ENCODE measurements at places on chromosomes 3 and 15. TPM values are rescaled to one million over a fixed set of nuclear protein-coding genes. Genes with fewer than 3 reads are reported as not detected.

SPINK8 gene
- not detected for total RNA-seq

SNUPN gene
- 24.5 TPM for total RNA-seq

SERINC4 gene
- total RNA-seq: 0.23 TPM

BTLA gene
- 0.23 TPM for total RNA-seq

STIMATE gene
- total RNA-seq: 12.0 TPM

KBTBD13 gene
- not detected for total RNA-seq

TRIM71 gene
- total RNA-seq: 3.0 TPM

STXBP5L gene
- total RNA-seq: 23.8 TPM

CCDC39 gene
- total RNA-seq: 3.9 TPM

KLF13 gene
- 32.1 TPM for total RNA-seq

CHRNA5 gene
- 7.6 TPM for total RNA-seq

PDCD7 gene
- 22.1 TPM for total RNA-seq

IP6K1 gene
- total RNA-seq: 55.8 TPM

CHST13 gene
- total RNA-seq: 0.23 TPM

MIX23 gene
- 24.7 TPM for total RNA-seq

MITF gene
- 4.4 TPM for total RNA-seq

MAP2K5 gene
- total RNA-seq: 16.1 TPM

HRG gene
- not detected for total RNA-seq

ADGRG7 gene
- total RNA-seq: not detected

GPR160 gene
- total RNA-seq: 5.3 TPM

ELL3 gene
- total RNA-seq: 3.9 TPM

GOLGA8R gene
- 2.1 TPM for total RNA-seq

GOLGA8S gene
- total RNA-seq: 0.23 TPM

EMC7 gene
- 39.4 TPM for total RNA-seq

WNT7A gene
- 12.9 TPM for total RNA-seq

FAM174B gene
- 21.0 TPM for total RNA-seq

PFKFB4 gene
- total RNA-seq: 20.8 TPM

SH2D7 gene
- not detected for total RNA-seq

GPR156 gene
- total RNA-seq: 1.4 TPM

CDCP1 gene
- total RNA-seq: 0.23 TPM

LRRC15 gene
- total RNA-seq: not detected

EXD1 gene
- total RNA-seq: under 0.01 TPM

LEKR1 gene
- 1.6 TPM for total RNA-seq

EHD4 gene
- total RNA-seq: 6.2 TPM

TIMP4 gene
- total RNA-seq: 11.1 TPM

CHRD gene
- 6.0 TPM for total RNA-seq

TMA7 gene
- 114 TPM for total RNA-seq

C3orf20 gene
- total RNA-seq: 0.23 TPM

AP3S2 gene
- total RNA-seq: 60.2 TPM

TMEM207 gene
- total RNA-seq: not detected

GOLGA6L22 gene
- total RNA-seq: not detected

ZDHHC23 gene
- 11.3 TPM for total RNA-seq

C3orf22 gene
- total RNA-seq: not detected
